ENCODE measurements at places on chromosomes 1 and 21.

GRCh38 chr21:29638761-29639327 is 301.0 kb downstream of the GRIK1 start:
- no peak for DNase-seq

GRCh38 chr1:156858555-156858956 is 361 bp downstream of the INSRR start:
- DNase-seq: no peak

DNA sequence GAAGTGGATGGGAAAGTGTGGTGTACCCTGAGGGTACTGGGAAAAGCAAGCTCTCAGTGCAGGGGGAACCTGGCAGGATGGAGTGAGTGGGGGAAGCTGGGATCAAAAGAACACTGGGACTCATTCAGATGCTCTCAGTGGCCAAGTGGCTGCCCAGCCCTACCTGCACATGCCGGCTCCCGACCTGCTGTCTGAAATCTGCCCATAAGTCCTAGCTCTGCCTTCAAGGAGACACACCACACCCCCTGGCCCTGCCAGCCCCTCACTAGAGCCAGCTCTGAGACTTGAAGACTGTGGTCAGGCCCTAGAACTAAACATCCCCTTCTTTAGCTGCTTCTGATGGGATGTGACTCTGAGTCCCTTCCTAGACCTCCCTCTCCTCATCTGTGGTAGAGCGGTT is 2.2 kb downstream of the TMEM54 start:
- no peak for DNase-seq

- DNase-seq: no peak
Observed at GRCh38 chr1:106173101-106173500, 883.4 kb upstream of the PRMT6 start.

DNA sequence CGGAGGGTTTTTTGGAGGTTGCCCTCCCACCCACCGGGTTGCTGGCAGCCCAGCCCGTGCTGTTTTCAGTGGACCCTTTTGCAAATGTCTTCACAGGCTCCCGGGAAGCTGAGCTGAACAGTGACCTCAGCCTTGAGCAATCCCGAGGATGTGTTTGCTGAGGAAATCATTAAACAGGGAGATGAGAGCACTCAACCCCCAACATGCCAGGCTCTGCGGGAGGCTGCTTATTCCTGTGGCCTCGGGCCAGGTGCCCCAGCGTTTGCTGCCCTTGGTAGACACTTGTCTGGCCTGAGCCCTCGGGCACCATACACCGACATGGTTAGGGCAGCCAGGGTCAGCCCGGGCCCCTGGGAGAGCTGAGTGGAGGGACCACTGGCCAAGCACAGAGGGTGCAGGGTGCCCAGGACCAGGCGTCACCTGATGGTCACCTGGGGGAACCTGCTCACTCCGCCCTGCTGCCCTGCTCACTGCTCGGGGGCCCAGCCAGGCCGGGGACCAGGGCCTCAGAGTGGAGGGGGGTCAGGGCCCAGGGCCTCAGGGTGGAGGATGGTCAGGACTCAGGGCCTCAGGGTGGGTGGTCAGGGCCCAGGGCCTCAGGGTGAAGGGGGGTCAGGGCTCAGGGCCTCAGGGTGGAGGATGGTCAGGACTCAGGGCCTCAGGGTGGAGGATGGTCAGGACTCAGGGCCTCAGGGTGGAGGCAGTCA is 42.5 kb upstream of the POFUT2 start:
- DNase-seq: peak; percentile 55

- no peak for DNase-seq
Observed at GRCh38 chr1:178713259-178713658, 11.8 kb upstream of the RALGPS2 start.

DNA sequence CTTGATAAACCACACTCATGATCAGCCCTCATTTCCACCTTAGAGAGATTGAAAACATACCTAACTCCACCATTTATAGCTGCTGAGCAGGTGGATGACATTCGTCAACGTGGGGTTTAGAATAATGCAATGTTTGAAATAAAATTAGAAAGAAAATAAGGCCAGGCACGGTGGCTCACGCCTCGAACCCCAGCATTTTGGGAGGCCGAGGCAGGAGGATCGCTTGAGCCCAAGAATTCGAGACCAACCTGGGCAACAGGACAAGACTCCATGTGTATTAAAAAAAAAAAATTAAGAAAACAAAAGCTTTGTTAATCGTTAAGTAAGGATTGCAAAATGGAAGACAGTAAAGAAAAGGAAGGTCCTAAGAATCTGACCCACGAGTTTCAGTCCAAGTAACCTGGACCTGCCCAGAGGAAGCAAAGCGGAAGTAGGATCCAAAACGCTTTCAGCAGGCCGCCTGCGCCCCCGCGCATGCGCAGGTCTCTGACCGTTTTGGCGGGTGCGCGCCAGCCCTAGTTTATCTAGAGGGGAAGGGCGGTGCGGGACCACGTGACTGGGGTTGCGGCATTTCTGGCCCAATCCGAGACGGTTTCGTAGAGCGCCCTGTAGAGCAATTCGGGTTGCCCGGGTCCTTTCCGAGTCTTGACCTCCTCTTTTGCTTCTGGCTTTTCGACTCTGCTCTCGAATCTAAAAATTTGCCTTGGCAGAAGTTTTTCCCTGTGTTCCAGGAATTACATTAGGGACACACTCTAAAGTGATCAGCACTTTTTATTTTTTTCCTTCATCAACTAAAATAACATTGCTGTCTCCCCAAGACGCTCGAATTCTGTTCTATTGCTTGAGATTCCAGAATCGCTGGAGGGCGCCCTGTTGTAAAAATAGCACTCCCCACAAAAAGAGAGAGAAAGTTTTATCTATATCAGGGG is 22.5 kb downstream of the ANP32E start:
- peak; percentile 98 for DNase-seq
